ENCODE measurements at places on chromosomes 12 and 14.
A peak's percentile ranks its signal among the peaks of the same experiment; 100 is the strongest.

DNA sequence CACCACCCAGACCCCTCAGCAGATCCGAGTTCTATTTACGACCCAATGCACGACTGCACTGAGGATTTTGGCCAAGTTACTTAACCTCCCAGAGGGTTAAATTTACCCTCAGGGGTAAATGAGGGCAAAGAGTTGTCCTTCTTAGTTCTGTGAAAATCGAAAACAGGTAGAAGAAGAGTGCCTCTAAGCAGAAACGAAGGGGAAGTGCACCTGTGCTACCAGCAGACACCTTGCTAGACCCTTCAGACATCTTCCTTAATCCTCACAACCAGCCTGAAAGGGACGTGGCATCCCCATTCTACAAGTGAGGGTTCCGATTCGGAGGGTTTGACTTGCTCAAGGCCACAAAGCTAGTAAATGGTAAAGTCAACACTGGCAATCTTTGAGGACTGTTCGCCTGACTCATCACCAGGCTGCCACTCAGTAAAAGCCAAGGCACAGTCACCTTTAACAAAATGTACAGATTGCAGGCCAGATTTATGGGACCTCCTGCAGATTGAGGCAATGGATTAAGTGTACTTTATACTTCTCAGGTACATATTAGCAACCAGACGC is 1.6 kb downstream of the GSG1 start:
- DNase-seq, result peak; percentile 36

- no peak for DNase-seq
Observed at GRCh38 chr14:90177539-90178189, 78.7 kb upstream of the PSMC1 start.

GRCh38 chr12:57783861-57784260 is 1.3 kb downstream of the TSFM start:
- DNase-seq, result no peak

GRCh38 chr12:111699-112493 is 45.3 kb downstream of the IQSEC3 start:
- DNase-seq, result peak; percentile 12

DNA sequence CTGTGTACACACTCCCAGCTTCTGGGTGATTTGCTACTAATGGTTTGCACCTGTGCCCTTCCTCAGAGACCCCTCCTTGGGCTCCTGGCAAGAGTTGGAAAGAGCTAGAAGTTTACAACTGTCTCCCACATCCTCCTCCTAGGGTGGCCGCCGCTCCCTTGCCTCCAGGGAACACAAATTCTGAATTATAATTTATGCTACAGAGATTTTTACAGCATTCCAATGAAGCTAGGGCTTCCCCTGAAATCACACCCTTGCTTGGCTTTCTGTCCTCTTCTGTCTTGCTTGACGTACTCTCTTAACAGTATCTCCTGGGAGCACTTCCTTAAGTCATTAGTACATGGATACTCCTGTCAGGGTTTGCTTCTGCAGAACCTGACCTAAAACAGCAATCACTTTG is 180.2 kb downstream of the KCNA5 start:
- no peak for DNase-seq

GRCh38 chr12:106774808-106775524 is 484 bp downstream of the RIC8B start:
- DNase-seq, result no peak
